ENCODE measurements at places on chromosomes 16 and 17.

- no peak for DNase-seq
Measured at GRCh38 chr17:72414967-72415853, 294.4 kb downstream of the SOX9 start.

DNA sequence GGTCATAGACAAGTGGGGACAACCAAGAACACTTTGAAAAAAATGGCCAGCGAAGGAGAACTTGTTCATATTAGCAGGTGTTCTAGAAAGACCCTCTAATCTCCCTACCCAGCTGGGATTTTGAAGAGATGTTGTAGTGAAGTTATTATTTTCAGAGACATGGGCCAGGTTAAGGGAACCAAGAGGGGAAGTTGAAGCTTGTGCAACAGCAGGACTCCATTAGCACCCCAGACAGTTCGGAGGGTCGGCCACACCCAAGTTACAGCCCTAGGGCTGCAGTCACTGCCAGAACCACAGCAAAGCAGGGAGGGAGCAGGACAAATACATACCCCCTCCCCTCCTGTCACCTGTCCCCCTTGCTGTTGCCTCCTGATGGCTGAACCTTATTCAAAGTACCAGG is 42.3 kb downstream of the WSB1 start:
- DNase-seq: no peak

DNA sequence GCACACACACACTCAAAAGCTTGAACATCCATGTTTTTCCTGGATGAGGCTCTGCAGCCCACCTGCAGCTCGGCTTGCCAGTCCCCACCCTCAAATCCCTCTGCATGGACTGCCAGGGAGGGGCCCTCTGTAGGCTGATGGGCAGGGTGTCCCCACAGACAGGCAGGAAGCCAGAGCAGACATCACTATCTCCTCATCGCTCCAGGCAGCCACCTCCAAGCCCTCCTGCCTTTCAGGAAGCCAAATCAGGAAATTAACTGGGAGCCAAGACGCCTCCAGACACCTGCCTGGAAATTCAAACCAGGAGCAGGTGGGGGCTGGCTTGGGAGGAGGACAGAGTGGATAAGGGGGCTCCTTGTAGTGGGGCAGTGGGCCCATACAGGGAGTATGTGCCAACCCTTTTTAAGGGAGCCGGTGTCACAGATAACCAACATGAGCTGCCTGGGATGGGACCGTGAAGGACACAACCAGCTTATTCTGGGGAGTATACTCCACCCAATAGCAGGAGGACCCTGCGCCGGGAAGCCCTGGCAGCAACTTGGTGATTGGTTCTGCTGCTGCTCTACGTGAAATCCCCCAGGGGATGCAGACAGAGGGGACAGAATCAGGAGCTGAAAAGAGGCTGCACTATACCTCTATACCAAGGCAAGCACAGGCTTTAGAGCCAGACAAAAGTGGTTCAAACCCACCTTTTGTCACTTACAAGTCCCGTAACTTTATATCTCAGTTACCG is 139.1 kb downstream of the CCT6B start:
- no peak for DNase-seq

DNA sequence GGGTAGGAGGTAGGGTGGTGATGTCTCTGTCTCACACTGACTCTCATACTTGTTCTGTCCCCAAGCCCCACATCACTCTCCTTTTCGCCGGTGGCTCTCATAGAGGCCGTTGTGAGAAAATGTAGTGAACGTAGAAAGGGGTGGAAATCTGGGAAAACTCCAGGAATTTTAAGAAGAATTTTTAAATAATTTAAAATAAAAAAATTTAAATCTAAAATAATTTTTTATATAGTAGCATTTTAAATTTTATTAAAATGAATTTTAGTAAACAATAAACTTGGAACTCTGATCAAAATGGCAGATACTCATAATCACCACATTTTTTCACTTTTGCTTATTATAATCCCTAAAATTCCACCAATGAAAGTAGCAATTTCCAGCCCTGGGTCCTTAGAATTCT is 473.6 kb upstream of the ZFHX3 start:
- no peak for DNase-seq

- DNase-seq: no peak
Measured at GRCh38 chr17:79515110-79515509, 95.7 kb downstream of the RBFOX3 start.

GRCh38 chr17:70352834-70353233 is 183.5 kb downstream of the KCNJ2 start:
- DNase-seq: no peak

DNA sequence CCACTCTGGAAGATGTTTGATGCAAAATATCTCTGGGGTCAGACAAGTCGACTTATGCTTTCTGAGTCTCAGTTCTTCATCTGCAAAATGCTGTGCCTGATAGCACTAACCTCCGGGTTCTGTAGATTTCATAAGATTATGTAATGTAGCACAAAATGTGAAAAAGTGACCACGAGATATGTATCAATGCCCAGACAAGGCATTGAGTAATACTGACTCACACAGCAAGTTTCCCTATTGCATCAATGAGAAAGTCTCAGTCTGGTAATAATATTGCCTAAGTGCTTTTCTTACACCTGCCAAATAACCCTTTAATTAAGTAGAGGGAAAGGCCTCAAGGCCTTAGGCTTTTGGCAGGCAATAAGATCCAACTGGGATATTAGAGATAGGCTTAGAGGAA is 41.4 kb upstream of the MMP2 start:
- DNase-seq: no peak

DNA sequence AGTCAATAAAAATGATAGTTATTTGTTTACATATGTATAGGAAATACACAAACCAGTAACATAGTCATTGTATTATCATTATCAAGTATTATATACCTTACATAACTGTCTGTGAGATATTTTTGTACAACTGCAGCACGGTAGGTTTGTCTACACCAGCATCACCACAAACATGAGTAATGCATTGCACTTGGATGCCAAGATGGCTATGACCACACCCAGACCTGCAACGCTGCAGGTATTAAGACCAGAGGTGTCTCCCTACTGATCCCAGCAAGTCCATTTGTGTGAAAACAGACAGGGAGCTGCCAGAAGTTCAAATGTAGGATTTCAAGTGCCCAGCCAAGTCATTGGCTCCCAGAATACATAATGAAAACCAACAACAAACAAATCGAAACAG is 34.2 kb upstream of the NOS2 start:
- no peak for DNase-seq
